NCI-H460 (cell line): ENCODE measurements at places on chromosomes 1 and 21.

GRCh38 chr21:43815991-43816390, 26.6 kb downstream of the RRP1 start:
- no peak for DNase-seq

- no peak for DNase-seq
Measured at GRCh38 chr1:15260418-15261154, 13.6 kb downstream of the FHAD1 start.

DNA sequence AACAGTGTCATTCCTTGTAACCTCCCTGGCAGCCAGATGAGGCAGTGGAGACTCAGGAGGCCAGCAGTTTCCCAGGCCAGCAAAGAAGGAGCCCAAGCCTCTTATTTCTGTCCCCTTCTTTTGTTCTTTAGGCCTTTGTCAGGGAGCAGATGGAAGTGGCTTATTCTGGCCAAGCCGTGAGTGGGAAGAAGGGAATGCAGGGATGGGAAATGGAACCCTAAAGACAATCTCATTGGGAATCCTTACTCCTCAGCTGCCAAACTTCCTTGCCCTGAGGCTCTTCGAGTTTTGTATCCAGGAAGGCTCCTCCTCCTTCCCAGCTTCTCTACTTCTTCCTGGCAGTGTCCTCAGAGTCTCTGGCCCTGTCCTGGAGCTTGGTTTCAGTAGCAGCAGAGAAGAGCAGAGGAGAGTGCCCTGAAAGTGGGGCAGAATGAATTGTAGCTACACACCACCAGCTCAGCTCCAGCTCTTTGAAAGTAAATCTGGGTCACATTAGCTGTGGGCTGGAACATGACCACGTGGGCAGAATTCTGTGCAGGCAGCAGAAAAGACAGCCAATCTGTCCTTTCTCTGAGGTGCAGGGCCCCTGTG, 63.9 kb downstream of the NDUFS5 start:
- no peak for DNase-seq

DNA sequence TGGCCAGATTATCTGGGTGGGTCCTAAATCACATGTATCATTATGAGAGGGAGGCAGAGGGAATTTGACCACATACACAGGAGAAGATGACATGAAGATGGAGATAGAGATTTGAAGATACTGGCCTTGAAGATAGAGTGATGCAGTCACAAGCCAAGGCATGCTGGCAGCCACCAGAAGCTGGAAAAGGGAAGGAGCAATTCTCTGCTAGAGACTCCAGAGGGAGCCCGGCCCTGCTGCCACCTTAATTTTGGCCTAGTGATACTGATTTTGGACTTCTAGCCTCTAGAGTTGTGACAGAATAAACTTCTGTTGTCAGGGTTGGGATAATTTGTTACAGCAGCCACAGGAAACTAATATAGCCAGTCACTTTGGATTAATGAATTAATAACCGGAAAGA, 2.2 kb upstream of the PRDM2 start:
- DNase-seq, result no peak

GRCh38 chr1:182217967-182218366, 156.5 kb upstream of the ZNF648 start:
- no peak for DNase-seq

- no peak for DNase-seq
Measured at GRCh38 chr1:176987016-176987415, 177.5 kb downstream of the ASTN1 start.

DNA sequence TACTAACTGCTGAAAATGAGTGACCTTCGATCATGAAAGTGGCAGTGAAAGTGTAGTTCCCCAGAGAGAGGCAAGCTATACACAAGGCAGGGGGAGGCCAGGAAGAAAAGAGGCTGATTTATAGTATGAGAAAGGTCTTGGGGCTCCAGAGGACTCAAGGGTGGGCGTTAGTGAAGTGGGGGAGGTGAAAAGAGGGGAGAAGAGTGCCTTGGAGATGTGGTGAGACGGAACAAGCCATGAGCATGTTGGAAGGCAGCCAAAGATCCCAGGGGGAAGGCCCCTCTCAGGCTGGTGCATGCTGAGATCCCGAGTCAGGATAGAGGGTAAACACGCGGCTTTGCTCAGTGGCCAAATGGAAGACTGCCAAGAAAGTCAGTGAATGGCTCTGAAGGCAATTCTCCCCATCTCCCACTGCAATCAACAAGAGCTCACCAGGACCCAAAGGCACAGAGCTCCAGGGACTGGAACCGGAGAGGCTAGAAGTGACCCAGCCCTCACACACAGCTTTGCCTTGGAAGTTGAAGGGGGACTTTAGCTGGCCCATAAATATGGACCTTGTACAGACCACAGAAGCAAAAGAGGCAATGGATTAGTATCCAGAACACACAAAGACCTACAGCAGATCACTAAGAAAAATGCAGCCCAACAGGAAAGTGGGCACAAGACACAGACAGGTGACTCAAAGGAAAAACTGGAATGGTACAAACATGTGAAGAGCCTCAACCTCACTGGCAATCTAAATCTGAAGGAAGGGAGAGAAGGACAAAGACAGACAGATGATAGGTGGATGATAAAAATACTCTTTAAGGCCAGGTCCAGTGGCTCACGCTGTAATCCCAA, 49.6 kb downstream of the HSF2BP start:
- no peak for DNase-seq

GRCh38 chr1:78830321-78830720, 176.2 kb downstream of the ADGRL4 start:
- no peak for DNase-seq

GRCh38 chr1:197787056-197787455, 11.8 kb upstream of the DENND1B start:
- no peak for DNase-seq

- DNase-seq, result no peak
Measured at GRCh38 chr21:35982717-35983116, 77.6 kb downstream of the SETD4 start.

DNA sequence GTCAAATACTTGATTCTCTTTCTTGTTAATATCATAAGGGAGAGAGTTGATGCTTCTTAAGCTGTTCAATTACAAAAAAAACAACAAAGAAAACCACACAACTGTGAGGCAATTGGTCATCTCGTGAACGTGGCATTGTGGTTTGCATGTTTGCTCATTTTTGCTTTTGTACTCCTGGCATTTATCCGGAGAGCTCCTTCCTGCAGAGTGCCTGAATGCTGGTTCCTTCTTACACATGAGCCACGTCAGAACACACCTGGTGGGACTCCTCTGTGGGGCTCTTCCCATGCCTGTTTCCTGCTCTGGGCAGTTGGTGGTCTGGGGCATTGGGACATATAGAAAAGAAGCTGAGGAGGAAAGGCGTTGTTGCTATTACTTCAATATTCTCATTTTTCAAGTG, 25.7 kb downstream of the KCNK1 start:
- DNase-seq, result no peak

DNA sequence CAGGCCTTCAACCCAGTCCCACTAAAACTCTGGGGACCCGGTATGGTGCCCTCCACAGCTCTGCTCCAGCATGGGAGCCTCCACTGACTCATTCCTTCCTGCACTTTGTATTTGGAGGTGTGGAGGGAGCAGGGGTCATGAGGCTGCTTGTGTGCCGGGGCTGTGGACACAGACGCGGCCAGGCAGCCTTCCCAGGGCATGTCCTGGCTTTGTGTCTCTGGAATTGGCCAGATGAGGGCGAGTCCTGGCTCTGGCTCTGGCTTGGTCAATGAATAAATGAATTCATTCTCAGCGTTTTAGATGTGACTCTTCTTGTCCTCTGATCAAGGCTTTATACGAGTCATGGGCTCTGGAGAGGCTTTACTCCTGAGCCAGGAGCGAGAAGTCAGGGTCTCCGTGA, 19.1 kb downstream of the AJAP1 start:
- no peak for DNase-seq

- DNase-seq, result no peak
Measured at GRCh38 chr21:25420831-25421230, 186.4 kb downstream of the MRPL39 start.

- no peak for DNase-seq
Measured at GRCh38 chr1:198678301-198678836, 39.5 kb downstream of the PTPRC start.

DNA sequence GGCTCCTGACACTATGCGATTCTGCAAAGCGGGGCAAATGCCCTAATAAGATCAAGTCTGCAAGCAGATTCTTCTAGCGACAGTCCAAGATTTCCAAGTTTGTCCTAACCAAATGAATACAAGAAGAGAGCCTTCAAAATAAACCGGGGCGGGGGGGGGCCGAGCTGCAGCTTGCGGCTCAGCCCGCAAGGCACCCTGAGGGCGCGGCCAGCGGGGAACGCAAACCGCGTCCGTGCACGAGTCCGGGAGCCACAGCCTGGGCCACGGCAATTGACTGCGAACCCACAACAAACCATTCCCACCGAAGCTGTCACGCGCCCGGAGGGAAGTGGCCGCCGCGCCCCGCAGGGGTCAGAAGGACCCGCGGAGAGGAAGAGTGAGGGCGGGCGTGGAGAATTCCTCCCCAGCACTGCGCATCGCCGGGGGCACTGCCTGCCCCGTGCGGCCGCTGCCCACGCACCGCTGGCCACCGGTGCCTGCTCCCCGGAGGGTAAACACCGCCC, 687 bp downstream of the TGFBR3 start:
- DNase-seq, result no peak

GRCh38 chr1:232726048-232726779, 79.0 kb upstream of the MAP10 start:
- no peak for DNase-seq

DNA sequence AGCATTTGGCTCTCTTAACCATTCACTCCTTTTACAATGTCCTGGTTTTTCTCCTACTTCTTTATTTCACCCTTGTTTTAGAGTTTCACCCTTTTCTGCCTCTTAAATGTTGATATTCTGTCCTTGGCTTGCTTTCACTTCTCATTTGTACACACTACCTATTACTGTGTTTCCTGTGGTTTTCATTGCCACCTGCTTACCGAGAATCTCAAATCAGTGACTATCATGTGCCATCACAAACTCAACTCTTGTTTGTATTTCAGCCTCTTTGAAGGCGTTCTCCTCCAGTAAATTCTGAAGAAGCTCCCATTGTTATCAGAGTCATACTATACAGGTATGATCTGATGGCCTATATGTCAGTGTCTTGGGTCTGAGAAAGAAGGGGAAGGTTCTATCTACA, 65.7 kb downstream of the NPHS2 start:
- no peak for DNase-seq

- DNase-seq, result no peak
Measured at GRCh38 chr1:68157416-68157815, 74.9 kb downstream of the WLS start.

DNA sequence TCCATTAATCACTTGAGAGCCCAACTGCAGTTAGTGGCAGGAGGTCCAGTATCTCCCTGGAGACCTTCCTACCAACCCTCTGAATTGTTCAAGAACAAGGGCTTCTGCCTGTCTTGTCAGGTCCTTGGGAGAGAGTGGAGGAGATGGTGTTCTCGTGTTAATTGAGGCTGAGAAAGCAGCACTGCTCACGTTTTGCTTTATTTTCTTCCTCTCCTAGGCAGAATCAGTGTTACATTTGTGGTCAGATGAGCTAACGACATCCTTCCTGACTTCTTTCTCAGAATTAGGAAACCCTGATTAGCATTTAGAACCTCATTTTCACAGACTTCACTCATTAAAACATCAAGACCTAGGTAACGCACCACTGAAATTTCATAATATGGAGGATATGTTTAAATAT, 26.4 kb upstream of the LRIG2 start:
- no peak for DNase-seq

DNA sequence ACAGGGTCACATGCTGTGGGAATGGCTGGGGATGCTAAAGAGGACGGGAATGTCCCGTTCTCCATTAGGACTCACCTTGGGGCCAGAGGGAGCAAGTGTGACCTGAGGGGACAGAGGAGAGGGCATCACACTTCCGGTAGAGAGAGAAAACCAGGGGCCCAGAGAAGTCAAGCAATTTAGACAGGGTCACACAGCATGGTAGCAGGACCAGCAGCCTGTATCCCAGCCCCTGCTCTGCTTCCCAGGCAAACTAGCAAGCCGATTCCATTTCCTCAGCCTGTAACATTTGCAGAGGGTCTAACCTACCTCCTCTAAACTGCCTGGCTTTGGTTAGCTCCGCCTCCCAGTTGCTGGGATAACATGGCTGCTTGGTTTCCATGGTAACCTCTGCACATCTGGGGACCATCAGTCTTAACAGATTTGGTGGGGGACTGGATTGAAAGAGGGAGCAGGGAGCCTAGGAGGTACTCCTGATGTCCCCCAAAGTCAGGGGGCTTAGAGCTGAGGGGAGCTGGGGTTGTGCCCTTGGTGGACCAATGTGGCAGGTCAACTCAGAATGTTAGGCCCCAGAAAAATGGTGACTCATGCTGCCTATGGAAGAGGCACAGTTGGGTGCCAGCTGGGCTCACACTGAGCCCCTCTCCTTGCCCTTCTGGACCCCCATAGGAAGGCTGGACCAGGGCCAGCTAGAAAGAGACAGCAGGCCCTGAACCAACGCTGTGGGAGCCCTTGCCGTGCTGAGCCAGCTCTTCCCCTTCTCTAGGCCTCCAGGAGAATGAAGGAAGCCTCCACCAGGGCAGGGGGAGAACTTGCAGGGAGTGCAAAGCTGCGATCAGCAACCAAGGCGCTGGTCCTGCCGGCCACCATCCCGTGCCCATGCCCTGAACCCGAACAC, 9.5 kb downstream of the COL16A1 start:
- DNase-seq, result no peak

DNA sequence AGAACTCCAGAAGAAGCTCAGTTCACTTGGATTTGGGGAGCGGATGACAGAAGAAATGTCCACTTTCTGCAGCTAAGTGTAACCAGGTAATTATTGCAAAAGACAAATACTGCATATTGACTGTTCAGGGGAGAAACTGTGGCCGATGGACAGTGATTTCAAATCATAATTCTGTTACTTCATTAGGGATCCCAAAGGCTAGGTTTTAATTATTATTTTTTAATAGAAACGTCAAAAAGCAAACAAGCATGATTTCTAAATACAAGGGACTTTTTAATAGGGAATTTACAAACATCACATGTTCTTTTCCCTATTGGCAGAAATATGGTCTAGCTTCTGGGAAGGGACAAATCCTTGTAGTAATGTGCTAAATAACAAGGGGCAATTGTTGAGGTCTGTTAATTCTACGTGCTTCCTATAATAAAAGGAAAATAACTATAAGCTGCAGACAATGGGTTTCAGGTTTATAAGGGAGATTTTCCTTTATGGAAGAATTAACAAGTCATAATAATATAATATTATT, 15.5 kb downstream of the DIPK1A start:
- no peak for DNase-seq

- peak; percentile 30 for DNase-seq
Measured at GRCh38 chr1:181021811-181022434, 747 bp downstream of the STX6 start.

GRCh38 chr1:1337793-1338147, 6.7 kb downstream of the TAS1R3 start:
- no peak for DNase-seq

DNA sequence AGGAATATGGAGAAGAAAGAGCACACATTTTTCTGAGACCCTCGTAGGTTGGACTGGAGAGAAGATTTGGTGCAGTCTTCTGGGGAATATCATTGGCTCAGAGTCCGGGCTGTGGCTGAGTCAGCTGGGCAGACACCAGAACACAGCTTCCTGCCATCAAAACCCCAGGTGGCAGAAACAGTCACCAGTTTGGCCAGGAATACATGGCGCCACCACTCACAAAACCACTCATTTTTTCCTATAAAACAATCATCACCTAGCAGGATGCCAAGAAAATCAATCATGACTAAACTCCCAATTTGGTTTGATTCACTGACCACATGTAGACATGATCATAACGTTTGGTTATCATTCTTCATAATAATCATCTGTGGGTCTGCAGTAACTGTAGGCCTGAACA, 178.1 kb upstream of the PBX1 start:
- DNase-seq, result no peak
